Pulmonary artery endothelial cell (primary cell): ENCODE measurements at places on chromosomes 3 and 15.

DNA sequence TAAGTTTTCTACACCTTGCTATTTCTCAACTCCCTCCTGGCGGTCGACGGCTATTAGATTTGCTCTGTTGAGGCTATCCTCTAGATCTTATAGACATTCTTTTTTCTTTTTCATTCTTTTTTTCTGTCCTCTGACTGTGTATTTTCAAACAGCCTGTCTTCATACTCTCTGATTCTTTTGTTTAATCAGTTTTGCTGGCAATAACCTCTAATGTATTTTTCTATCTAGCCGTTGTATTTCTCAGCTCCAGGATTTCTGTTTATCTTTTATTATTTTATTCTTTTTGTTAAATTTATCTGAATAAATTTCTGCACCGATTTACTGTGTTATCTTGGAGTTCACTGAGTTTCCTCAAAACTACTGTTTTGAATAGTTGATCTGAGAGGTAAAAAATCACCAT lies 31.5 kb downstream of the NLGN1 start:
- DNase-seq: no peak

- no peak for DNase-seq
These were observed 79.7 kb downstream of the EDEM1 start for GRCh38 chr3:5267252-5267651.

- DNase-seq: no peak
These were observed 47.2 kb downstream of the SPTSSB start for GRCh38 chr3:161323926-161324621.

- no peak for DNase-seq
These were observed 35.9 kb upstream of the DNAJC13 start for GRCh38 chr3:132381348-132381944.

GRCh38 chr15:76953913-76954312 lies 22.4 kb downstream of the RCN2 start:
- DNase-seq: no peak

GRCh38 chr3:40287248-40287647 lies 22.3 kb upstream of the EIF1B start:
- no peak for DNase-seq

DNA sequence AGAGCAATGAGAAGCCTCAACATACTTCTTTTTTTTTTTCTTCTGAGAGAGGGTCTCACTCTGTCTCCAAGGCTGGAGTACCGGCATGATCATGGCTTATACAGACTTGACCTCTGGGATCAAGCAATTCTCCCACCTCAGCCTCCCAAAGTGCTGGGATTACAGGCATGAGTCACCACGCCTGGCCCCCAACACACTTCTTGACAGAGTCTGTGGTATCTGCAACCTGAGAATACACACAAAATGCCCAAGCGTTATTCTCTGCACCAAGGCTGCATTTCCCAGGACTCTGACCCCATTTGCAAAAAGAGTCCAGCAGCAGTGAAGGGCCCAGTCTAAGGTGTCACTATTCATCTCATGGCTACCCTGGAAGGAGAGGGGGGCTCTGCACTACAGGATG lies 42.7 kb upstream of the BLM start:
- no peak for DNase-seq
